GM12878 (cell line): ENCODE measurements at places on chromosomes 1 and 21.

GRCh38 chr1:28917757-28918118, 3.4 kb downstream of the EPB41 start:
- no peak for DNase-seq

GRCh38 chr1:231678011-231678432, 51.4 kb downstream of the DISC1 start:
- DNase-seq = no peak

- no peak for DNase-seq
These were observed 4.7 kb upstream of the HIPK1 start for GRCh38 chr1:113924473-113924872.

DNA sequence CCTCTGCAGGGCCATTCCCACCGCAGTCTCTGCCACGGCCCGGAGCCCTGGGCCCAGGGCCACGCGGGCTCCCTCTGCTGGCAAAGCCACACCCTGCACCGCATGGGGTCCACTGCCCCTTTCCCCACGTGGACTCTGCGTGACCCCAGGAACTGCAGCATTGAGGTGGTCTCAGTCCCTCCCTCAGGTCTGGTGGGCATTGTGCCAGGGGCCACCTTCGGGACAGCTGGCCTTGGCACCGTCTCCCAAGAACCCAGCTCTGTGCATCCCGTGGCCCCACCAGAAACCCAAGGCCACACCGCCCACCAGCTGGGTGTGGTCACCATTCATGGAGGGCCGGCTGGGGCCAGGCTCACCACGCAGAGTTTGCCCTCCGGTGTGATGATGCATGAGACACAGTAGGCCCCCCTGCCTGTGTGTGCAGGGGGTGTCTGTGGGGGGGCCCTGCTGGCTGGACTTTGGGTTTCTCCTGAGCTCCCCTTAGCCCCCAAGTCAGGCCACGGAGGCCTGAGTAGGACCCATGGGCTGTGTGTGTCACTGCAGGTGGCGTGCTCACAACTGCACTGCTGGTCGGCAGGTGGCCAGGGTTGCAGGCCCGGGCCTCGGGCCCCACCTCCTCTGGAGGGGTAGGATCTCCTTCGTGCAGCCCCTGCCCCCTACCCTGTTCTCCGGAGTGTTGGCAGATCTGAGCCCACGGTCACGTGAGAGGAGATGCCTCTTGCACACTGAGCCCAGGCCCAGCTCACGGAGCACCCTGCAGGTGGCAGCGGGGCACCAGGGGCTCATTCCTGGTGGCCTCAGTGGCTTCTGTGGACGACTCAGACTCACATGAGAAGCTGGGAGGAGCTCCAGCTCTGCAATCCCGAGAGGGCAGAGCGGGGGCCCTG, 5.8 kb downstream of the VWA1 start:
- DNase-seq = no peak

DNA sequence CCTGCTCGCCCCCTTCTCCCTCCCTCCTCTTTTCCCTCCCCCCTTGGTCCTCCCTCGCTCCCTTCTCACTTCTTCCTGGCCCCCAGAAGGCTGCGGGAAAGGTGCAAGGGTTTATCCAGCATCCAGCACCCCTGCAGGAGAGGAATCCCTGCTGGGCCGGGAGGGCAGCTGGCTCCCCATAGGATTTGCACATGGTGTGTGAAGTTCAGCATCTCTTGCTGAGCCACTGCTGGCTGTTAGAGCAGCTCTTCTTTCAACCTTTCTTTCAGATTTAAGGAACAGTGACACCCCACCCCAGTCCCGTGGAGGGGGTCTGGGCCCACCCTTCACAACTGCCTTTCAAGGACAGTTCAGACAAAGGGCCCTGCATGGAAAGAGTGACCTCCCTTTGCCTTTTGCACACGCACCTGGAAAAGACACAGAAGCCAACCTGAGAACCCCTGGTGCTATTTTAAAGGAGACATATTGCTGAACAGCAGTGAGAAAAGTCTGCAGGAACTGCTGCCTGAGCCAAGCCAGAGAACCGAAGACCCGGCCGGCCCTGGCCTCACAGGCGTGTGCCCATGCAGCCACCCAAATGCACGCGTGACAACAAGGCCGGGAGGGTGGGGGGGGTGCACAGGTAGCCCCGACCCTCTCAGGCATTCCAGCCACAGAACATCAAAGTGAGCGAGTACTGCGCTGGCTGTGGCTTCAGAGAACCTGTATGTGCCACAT, 66.6 kb downstream of the SLC37A1 start:
- no peak for DNase-seq

GRCh38 chr1:241532864-241533263, 686 bp downstream of the KMO start:
- DNase-seq = peak; percentile 43

DNA sequence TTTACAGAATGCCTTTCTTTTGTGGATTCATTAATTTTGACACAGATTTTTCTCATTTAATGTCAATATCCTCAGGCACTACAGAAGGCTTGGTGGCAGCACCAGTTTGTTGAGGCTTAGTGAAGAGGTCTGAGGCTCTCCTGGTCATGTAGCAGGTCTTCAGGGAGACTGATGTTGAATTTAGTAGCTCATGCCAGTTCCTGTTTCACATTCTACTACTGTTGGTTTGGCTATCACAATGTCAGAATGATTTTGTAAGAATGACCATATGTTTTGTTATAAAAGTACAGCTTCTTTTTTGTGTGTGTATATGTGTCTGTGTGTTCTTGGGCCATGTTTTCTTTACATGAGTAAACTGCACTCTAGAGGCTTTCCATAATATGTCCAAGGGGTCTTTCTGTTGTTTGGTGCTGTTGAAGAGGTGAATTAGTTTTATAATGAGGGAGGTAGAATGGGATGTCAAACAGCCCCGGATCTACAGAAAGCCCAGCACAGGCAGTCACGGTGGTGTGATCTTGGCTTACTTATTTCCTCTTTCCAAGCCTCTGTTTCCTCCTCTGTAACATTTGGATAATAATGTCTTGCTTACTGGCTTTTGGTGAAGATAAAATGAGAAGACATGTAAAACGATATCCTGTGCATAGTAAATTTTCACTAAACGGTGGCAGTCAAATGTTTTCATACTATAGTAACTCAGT, 32.0 kb downstream of the C1orf21 start:
- no peak for DNase-seq

- peak; percentile 95 for DNase-seq
These were observed 38.6 kb downstream of the C21orf91 start for GRCh38 chr21:17780539-17780938.

GRCh38 chr1:115337633-115338456, at the start of gene NGF:
Gene NGF, minus strand, starts transcription at chr1:115338249. Its CDS starts 51,454 bp downstream, at chr1:115286795.
- DNase-seq = no peak

DNA sequence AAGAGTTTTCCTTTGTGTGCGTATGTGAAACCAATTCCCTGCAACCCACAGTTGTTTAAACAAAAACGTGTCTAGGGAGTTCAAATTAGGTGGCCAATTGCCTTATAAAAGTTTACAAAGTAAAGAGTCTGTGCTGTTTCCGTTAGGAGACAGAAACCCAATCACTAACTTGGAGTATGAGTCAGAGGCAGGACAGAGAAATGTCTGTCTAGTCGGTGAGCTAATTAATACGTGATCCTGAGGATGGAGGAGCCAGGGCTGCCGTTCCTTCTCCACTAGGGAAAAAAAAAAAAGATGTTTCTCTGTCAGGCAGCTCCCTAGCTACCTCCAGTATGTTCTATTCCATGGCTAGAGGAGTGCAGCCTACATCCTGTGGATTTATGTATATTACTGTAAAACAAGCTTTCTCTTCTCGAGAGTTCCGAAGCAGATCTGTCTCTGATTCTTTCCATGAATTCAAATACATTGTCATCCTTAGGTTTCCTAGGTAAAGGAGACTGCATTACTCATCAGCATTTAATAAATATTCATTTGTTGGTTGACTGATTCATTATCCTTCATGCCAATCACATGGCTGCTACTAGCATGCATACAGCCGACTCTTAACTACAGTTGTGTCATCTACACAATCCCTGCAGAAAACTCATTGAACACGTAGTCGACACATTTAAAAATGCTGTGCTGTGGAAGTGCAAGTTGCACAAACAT, 430.6 kb downstream of the KIF26B start:
- no peak for DNase-seq

DNA sequence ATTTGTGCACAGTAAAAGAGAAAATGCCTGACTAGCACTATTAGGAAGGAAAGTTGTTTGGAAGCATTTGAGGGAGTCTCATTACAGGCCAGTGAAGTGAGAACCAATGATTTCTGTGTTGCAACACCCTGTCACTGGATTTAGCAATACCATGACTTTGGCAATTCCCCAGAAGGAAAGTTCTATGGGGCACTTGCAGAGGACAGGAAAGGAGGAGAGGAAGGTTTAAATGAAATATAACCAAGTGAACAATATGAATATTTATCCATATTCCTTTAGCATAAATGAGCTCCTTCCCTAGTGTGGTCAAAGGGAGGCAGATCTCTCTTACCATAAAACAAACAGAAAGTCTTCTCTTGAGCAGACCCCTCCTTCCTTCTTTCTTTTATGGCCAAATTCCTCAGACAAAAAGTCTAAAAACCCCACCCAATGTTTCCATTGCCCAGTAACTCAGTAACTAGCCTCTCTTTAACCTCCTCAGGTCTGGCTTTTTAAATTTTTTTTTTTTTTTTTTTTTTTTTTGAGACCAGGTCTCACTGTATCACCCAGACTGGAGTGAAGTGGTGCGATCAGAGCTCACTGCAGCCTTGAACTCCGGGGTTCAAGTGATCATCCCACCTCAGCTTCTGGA, 5.5 kb downstream of the TLR5 start:
- DNase-seq = no peak

DNA sequence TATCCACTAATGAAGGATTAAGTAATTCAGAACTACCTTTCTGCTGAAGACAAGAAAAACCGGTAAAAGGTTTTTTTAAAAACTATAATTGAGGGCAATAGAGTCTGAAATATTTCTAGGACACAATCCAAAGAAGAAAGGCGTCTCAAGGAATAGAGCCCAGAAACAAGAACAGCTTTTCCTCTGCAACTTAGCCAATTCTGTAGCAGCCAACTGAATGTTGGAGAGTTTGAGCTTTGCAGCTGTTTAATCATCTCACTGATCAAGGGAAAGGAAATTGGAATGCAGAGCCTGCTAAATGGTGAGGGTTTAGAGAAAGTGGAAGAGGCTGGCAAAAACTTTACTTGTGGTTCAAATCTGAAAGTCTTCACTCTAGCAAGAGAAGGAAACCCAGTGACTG, 818.9 kb downstream of the KCNT2 start:
- DNase-seq = no peak

GRCh38 chr1:1067860-1068516, 6.1 kb downstream of the RNF223 start:
- no peak for DNase-seq

DNA sequence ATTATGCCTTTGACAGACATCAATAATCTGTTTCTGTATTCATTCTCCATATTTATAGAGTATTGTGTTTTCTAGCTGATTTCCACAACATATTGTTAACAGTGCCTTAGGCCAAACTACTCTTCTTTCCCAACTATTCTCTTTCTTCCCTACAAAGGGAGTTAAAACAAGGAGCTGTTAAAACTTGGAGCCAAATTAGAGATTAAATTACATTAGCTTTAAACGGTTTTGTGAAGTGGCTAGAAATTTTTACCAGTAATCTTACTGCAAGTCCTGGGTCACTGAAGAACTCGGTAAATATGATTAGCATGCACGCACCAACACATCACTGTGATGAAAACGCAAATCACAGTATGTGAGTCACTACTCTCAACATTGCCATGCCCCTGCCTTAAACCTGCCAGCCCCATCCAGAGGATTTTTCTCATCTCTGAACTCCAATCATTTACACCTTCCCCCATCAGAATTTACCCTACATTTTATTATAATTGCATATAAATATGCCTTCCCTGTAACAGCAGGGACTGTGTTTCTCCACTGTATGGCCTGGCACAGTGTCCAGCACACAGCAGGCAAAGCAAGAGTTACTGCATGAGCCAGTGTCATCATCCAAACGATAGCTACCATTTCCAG, 1.5 kb upstream of the PRDX6 start:
- DNase-seq = no peak

GRCh38 chr1:224703702-224704101, 87.6 kb downstream of the CNIH3 start:
- no peak for DNase-seq

GRCh38 chr21:42434884-42435283, 31.2 kb downstream of the UBASH3A start:
- no peak for DNase-seq

- DNase-seq = no peak
These were observed 43.0 kb downstream of the SLC9A1 start for GRCh38 chr1:27111626-27112573.

DNA sequence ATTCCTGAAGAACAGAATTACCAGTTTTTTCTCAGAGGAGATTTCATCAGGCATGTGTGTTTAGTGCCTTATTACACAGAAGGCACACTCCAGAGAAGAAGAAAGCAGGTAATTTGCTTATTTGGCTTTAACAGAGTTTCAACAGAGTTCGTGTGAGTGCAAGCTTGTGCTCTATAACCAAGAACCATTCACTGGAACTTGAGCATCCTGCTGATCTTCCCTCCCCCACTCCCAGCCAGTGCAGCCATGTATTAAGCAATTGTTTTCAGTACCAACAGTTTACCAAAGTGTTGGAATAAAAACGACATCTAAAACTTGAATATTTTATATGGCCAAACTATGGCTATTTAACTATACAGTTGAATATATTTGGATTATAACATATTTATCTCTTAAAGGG, 4.3 kb downstream of the MGST3 start:
- DNase-seq = no peak

DNA sequence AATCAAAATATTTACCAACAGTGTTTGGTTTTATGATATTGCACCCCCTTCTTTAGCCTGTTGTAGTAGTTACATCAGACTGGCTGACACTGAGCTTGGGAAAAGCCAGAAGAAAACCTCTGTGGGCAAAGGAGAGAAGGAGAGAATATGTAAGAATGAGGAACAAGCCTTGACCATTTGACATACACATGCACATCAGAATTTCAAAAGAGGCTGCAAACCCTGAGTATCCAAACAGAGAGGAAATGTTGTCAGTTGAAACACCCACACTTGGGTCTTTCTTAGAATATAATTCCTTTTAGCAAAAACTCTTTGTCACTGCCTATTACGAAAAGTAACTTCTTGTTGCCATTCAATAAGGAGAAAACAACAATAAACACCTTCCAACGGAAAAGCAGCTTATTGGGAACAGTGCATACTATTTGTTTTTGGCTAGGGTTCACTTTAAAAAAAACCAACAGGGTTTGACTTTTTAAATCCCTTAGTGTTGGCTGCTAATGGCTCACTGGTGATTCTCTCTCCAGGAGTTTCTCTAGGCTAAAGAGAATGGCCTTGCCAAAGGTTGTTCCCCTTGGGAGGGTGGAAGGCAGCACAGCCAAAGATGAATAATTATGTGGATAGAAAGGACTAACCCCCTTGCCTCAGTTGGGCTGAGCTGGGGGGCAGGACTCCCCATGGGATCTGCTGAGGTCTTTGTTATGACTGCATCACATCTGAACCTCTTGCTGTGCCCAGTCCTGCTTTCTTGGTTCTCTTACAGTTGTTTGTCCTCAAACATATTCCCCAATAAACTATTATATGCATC, 48.9 kb downstream of the GORAB start:
- DNase-seq = no peak

- DNase-seq = no peak
These were observed 17.2 kb downstream of the PTAFR start for GRCh38 chr1:28159243-28159642.
